ENCODE measurements at places on chromosomes 5 and 9.

- no peak for DNase-seq
Measured at GRCh38 chr5:15615859-15616258, 115.9 kb downstream of the FBXL7 start.

GRCh38 chr9:68697851-68698250 is 7.2 kb upstream of the PIP5K1B start:
- no peak for DNase-seq

DNA sequence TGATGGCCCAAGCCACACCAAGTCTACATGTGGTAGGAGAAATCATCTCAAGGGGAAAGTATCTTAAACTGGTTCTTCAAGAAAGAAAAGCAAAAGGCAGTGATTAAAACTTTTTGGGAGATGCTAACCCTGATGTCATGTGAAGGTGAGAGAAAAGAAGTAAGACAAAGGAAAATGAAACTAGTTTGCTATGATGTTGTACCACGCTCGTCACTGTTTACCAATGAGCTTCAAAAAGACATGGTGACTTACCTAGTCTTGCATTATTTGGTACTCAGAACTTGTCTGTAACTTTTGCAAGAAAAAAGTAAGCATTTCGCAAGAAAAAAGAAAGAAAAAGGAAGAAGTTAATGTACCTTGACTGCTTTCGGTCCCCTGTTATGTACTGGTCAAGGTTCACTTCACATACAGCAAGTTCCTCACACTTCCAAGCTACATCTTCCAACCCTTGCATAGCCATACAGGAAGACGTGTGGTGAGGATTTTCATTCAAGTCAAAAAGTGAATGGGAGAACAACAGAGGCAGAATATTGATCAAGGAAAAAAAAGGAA is 739.3 kb downstream of the NR2F1-AS1 start:
- no peak for DNase-seq

DNA sequence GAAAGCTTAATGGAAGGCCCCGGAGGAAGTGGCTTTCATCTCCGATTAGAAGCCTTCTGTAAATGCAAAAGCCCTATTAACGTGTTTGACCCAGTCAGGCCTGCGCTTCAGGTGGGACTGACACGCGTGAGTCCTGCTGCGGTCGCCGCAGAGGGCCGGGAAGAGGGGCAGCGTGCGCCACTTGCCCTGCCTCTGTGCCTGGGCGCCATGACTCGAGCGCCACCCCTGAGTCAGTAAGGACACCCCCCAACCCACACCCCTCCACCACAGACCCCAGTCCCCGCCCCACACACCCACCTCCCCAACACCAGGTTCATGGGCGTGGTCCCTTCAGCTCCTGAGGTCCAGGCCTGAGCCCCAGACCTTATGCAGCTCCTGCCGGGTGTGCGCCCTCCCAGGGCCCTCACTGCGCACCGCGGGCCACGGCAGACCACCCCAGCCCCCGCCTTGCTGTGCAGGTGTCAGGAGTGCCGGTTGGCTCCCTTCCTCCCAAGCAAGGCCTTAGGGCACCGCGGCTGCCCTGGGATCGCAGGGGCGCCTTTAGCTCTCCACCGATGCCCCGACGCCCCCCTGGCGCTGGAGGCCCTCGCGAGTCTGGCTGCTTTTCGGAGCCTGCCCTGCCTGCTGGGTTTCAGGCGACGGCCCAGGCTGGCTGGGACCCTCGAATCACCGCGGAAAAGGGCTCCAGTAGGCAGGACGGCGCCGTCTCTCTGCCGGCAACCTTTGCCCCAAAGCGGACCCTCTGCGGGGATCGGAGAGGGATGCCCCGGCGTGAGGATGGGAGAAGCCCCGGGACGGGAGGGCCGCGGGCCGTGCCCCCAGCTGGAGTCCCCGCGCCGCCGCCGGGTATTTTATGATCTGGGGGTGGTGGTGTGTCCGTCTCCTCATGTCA is 625 bp upstream of the OLFM1 start:
- DNase-seq = no peak

DNA sequence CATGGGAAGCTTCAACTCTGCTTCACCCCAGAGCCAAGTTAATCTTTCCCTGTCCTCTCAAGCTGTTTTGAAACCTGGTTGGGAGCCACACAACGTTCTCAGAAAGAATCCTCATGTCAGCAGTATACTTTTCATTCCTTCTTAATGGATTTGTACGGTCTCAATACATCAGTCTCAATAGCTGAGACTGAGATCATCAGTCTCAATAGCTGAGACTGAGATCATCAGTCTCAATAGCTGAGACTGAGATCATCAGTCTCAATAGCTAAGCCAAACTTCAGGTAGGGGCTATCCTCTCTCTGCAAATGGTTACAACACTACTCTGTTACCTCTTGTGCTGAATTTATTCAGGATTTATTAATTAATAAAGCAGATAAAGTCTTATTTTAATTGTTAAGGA is 1317.4 kb upstream of the CDH9 start:
- no peak for DNase-seq

DNA sequence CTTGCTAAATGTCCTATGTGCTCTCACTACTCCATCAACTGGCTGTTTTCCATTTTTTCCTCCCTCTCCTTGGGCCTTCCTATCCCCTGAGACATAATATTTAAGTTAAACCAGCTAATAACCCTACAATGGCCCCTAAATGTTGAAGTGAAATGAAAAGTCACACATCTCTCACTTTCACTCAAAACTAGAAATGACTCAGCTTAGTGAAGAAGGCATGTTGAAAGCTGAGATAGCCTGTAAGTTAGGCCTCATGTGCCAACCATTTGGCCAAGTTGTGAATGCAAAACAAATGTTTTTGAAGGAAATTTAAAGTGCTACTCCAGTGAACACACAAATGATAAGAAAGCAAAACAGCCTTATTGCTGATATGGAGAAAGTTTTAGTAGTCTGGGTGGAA is 48.8 kb upstream of the CDH10 start:
- no peak for DNase-seq

- DNase-seq = no peak
Measured at GRCh38 chr5:10518347-10518746, 45.5 kb upstream of the ANKRD33B start.

DNA sequence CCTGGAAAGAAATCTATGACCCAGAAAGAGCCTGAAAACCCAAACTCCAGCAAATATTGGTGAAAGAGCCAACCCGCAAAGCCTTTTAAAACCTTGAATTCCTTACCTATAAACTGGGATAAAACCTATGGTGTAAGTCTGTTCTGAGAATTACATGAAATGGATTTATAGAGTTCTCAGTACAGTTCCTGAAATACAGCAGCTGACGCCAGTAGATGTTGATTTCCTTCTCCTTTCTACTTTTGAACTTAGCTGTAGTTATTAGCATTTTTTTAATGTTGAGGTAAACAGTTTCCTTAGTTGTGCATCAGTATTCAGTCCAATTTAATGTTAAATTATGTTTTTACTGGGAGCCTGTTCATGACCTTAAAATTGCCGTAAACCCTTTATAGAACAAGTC is 3.7 kb downstream of the SPIN1 start:
- DNase-seq = no peak

DNA sequence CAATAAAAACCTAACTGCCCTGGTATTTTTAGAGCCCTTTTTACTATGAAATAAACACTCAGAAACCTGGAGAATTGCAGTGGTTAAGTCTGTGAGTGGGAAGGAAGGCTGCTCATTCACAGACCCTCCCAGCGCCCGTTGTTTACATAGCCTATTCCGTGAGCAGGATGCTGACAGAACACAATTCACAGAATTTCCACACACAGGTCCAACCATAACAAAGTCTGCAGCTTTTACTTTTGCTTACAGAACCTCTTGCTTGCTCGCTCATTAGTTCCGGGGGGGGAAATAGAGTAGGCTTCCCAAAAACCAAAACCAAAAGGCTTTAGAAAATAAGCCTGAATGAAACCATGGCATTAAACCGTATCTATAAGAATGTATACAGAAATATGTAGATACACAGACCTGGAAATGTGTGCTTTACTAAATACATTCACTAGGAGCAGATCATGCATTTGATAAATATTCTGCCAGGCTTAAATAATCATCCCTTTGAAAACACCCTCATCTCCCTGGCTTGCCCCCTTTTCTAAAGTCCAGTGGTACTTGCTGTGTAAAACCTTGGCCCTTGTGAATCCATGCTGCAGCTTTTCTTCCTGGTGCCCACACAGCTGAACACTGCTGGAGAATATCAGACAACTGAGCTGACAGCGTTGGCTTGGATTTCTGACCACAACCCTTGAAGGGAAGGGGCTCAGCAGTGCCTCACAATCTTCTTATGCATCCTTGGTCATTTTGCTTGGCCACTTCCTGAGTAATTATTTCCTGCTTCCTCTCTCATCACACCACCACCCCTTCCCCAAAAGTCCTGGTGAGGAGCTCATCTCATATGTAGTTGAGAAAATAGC is 128.0 kb downstream of the FANCC start:
- DNase-seq = no peak

Measured in SW480 (cell line).